ENCODE measurements at places on chromosomes 3 and 15.

GRCh38 chr3:123713211-123713610 lies 128.4 kb upstream of the HACD2 start:
- no peak for DNase-seq

- DNase-seq: no peak
Observed at GRCh38 chr3:175965036-175965435, 1105.9 kb downstream of the NAALADL2 start.

- DNase-seq: no peak
Observed at GRCh38 chr3:11592445-11593298, 51.0 kb downstream of the VGLL4 start.

- DNase-seq: no peak
Observed at GRCh38 chr15:32707436-32707835, 10.4 kb upstream of the GREM1 start.

Measured in CD4-positive, alpha-beta T cell treated with Interleukin-6 for 4 hours (primary cell).